ENCODE measurements at places on chromosomes 2 and 18.

DNA sequence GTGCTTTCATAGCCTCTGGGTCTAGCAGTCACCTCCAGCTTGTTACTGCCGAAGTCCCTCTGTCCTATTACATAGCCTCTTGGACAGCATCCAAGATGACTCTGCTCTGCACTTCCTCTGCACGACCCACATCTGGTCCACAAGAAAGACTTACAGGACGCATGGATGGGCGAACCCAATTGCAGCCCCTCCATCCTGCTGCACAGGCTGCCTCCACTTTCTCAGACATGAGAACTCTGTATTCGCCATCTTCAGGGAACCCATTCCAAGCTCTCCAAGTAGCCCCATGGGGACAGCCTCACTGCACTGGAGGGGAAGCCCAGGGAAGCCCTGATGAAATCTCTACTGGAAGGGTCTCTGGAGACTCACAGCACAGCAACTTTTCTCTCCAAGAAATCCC, 172.1 kb downstream of the GFPT1 start:
- peak; percentile 52 for DNase-seq

- no peak for DNase-seq
Measured at GRCh38 chr2:175454953-175455389, 273.5 kb upstream of the ATP5MC3 start.

GRCh38 chr2:225354281-225354774, 45.2 kb upstream of the NYAP2 start:
- DNase-seq = peak; percentile 75

DNA sequence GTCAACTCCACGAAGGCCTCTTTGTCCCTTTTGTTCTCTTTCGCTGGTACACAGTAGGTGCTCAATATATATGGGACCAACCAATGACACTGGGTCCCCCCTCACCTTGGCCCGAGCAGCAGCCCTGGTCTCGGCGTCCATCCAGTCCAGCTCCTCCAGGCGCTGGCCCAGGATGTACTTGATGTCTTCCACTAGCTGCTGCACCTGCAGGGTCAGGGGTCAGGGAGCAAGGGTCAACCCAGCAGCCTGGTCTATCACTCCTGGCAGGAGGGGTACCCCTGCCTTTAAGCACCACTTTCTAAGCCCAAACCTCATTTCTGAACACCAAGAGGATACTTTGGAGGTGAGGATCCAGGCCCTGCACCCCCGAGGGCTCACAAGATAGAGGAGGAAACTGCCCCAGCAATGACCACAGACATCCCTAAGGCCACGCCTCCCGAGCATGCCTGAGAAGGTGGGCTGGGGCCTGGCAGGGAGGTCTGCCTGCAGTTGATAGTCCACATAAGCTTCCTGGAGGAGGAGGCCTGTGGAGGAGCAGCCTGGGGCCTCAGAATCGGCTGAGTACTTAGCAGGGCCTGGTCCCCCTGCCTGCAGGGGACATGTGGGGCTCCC, 4.2 kb downstream of the ECEL1 start:
- no peak for DNase-seq

- no peak for DNase-seq
Measured at GRCh38 chr18:22933966-22934423, 867 bp downstream of the RBBP8 start.

- no peak for DNase-seq
Measured at GRCh38 chr2:222295368-222296062, 3.3 kb downstream of the PAX3 start.

GRCh38 chr2:202112041-202112440, 39.0 kb downstream of the KIAA2012 start:
- no peak for DNase-seq

GRCh38 chr2:85728342-85728741, 25.4 kb upstream of the ATOH8 start:
- DNase-seq = no peak

GRCh38 chr2:132681766-132682165, 11.8 kb upstream of the LYPD1 start:
- no peak for DNase-seq

- DNase-seq = no peak
Measured at GRCh38 chr18:2644535-2644934, 11.0 kb upstream of the SMCHD1 start.

DNA sequence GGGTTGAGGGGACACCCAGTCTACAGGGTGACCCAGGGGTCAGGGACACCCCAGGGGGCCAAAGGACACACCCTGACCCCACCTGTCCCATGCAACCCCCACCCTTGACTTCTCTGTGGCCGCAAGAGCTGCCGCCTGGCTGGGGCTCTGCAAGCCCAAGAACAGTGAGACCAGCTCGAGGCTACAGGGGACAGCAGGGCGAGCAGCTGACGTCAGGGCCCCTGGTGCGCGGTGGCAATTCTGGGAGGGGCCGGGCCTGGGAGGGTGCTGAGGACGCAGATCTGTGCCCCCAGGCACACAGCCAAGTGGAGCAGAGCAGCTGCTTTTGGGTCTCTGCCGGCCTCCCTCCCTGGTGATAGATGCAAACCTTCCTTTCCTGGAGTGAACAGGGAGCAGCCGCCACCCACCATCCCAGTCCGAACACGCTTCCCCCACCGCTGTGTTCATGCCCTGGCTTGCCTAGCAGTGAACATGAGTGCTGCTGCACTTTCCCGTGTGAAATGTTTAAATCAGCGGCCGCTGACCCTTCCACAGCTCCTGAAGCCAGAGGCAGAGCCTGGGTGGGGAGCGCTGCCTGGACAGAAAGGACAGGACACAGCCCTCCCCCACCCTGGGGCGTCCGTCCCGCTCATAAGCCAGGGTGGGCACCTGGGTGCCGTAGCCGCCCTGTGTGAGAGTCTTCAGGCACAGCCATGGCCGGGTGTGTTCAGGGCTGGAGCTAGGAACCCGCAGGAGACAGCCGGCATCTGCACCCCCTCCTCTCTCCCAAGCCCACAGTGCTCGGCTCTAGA, 46.9 kb downstream of the SLC66A2 start:
- DNase-seq = no peak

- no peak for DNase-seq
Measured at GRCh38 chr2:114237331-114237730, 205.1 kb upstream of the DPP10 start.

DNA sequence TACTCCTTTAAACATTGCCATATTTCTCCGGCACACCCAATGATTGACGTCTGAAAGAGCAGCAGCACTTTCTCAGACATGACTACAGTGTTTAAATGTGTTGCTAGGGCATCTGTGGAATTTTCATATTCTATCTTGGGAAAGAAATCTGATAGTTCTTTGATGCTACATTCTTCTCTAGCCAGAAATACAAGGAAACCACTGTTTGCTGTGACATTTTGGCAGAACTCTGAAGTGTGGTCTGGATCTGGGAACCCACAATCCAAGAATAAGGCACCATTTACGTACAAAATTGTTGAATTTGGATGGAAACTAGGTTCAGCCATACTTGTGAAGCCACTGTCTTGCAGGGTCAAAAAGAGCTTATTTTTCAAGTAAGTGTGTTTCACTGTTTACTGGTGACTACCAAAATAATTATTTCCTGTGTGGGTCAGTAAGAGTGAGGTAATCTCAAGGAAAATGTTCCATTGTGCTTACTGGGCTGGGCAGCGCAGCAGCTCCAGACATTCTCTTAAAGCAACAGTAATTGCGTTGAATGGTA, 21.3 kb upstream of the CD28 start:
- peak; percentile 93 for DNase-seq

DNA sequence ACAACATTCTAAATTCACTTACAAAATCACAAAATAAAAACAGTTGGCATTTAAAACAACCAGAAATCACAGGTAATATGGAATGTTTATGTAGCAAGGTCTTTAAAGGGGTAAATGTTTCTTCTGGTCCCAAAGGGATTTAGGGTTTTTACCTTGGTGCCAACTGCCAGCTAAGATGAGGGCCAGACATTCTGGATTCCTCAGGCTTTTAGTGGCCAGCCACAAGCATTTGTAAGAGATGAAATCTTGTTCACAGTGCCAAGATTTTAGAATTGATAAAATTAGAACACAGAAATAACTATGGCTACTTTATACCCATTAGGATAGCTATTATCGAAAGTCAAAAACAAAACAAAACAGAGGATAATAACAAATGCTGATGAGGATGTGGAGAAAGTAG, 60.4 kb upstream of the CDKL4 start:
- no peak for DNase-seq

- no peak for DNase-seq
Measured at GRCh38 chr18:63177919-63178821, 141.4 kb downstream of the BCL2 start.
